D341Med (cell line): ENCODE measurements at places on chromosomes 6 and 20.

DNA sequence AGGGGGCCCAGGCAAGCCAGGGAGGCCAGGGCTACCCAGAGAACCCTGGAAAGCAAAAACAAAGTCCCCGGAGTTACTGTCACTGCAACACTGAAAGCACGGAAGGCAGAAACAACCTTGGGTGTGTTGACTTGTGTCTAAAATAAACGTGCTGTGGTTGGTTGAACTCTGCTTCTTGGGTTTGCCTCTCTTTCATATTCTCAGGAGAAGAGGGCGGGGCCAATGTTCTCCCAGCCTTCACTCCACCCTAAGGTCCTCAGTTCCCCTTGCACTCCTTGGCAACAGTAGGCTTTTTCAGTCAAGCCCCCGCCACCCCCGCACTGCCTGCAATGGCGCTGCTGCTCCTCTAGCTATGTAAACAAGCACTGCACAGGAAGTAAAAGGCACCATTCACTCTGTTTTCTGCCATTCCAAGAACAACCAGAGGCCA lies 60.9 kb downstream of the COL9A1 start:
- DNase-seq = no peak

- DNase-seq = no peak
Measured at GRCh38 chr20:48817367-48818030, 10.3 kb downstream of the PREX1 start.

DNA sequence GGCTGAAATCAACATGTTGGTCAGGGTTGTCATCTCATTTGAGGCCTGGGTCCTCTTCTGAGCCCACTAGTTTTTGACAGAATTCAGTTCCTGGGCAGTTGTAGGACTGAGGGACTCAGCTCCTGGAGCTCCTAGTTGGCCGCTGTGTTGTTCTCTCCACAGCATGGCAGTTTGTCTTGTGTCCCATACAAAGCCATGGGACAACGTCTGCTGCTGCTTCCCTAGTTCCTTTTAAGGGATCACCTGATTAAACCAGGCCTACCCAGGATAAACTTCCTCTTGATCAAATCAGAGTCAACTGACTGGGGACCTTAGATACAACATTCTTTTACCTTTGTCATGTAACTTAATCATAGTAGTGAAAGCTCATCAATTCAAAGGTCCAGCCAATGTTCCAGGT lies 141.0 kb downstream of the BCAS1 start:
- no peak for DNase-seq

GRCh38 chr6:37517411-37517812 lies 17.7 kb upstream of the CCDC167 start:
- no peak for DNase-seq

- peak; percentile 46 for DNase-seq
Measured at GRCh38 chr6:156791320-156791850, 14.2 kb downstream of the ARID1B start.

- DNase-seq = no peak
Measured at GRCh38 chr6:84546427-84546914, 217.9 kb downstream of the TBX18 start.

GRCh38 chr20:21105429-21106170 lies 558 bp downstream of the LINC00237 start:
- peak; percentile 48 for DNase-seq

- DNase-seq = no peak
Measured at GRCh38 chr6:163745536-163746400, 331.2 kb downstream of the QKI start.

GRCh38 chr20:51995551-51995951 lies 193.2 kb upstream of the SALL4 start:
- DNase-seq = no peak

DNA sequence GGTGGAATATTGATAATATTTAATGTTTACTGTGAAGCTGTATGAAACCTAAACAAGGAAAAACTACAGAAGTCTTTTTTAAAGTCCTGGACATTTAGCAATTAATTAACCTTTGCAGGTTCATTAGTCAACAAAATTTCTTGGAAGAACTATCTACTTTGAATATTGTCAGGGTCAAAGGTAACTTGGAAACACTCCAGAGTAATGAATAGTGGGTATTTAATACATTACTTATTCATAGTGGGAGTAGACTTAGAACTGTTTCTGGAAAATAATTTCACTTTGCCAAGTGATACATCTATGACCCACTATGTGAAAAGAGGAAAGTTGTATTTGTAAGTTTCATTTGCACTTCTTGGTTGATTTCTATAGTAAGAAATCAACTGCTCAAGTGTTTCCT lies 319.1 kb downstream of the TFAP2B start:
- DNase-seq = no peak

DNA sequence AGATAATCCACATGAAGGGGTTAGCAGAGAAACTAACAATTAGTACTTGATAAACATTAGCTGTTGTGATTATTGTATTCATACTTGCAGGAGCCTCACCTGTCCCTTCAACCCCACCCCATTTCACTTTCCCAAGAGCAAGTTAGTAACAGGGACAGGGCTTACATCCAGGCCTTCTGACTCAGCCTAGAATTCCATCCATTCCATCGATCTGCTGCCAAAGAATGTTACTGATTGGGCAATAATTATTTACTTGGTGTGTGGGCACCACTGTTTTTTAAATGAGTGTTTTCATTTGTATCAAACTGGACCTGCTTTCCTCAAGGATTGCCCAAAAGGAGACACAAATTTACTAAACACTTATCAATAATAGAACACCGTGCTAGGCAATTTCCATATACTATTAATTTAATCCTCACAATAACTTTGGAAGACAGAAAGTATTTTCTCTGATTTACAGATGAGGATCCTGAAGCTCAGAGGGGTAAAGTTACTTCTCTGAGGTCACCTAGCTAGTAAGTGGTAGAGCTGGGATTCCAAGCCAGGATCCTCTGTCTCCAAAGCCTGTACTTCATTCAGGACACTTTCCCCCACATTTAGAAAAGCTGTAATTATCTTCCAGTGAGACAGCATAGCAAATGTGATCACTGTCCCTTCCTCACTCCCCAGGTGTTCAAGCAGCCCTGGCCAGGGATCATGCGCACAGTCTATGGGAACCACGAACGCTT lies 32.8 kb downstream of the GSS start:
- no peak for DNase-seq

DNA sequence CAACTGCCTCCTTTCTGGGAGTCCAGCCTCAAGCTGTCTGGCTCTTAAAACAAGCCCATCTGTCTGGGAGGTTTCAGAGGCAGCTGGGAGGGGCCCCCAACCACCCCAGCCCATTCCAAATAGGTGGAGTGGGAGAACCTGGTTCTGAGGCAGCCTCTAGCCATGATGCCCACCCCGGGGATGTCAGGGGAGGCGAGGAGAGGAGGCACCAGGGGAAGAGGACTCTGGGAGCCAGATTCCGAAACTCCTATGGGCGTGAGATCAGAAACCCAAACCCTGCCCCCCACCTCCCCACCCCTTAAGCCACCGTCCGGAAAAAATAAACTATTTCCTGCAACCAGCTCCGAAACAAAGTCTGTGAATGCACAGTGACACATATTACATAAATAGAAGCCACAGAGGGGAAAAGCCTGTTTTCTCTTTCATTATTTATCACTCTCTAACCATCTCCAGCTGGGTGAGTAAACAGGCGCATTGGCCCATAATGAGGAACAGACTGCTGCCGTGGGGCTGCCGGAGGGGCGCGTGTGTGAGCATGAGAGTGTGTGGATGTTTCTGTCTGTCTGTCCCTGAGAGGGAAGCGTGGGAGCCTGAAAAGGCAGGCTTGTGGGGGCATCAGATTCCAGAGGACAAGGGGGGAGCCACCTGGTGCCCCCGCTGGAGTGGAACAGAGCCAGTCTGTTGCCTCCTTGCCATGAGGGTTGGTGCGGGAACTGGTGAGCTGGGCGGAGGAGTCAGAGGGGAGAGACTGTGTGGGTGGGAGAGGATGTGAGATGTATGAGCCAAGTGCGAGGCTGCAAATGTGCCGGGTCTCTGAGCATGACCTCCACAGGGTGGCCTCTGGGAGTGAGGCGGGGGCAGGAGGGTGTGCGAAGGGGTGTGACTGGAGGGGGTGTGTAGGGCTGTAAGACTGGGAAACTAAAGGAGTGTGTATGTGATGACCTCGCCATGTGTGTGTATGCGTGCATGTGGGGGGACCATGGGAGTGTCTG lies 14.3 kb upstream of the FOXP4 start:
- no peak for DNase-seq

DNA sequence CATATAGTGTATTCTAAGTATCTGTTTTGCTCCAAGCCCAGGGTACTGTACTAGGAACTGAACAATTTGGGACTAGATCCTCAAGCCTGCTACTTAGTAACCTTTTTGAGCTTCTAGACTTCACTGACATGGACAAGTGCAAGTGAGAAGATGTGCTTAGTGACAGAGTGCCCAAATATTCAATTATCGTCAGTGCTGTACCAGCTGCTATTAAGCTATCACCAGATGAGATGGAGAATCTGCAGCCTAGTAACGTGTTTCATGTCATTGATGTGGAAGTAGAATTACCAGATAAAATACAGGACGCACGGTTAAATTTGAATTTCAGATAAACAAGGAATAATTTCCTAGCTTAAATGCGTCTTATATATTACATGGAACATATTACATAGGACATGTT lies 218.3 kb downstream of the ARID1B start:
- DNase-seq = no peak

DNA sequence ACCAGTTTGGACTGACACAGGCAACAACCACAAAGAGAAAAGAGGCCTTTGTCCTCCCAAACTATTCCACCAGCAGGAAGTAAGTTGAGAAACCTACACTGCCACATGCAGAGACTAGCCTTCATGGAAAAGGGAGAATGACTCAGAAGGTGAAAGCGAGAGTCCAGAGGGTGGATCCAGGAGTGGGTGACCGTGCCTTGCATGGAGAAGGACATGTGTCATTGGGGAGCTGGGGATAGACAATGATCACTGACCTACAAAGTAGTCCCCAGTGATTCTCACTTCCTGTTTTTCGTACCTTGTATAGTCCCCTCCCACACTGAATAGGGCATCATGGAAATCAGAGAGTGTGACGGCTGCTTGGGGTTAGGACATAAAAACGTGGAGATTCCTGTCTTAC lies 91.9 kb downstream of the MYLK4 start:
- DNase-seq = no peak

DNA sequence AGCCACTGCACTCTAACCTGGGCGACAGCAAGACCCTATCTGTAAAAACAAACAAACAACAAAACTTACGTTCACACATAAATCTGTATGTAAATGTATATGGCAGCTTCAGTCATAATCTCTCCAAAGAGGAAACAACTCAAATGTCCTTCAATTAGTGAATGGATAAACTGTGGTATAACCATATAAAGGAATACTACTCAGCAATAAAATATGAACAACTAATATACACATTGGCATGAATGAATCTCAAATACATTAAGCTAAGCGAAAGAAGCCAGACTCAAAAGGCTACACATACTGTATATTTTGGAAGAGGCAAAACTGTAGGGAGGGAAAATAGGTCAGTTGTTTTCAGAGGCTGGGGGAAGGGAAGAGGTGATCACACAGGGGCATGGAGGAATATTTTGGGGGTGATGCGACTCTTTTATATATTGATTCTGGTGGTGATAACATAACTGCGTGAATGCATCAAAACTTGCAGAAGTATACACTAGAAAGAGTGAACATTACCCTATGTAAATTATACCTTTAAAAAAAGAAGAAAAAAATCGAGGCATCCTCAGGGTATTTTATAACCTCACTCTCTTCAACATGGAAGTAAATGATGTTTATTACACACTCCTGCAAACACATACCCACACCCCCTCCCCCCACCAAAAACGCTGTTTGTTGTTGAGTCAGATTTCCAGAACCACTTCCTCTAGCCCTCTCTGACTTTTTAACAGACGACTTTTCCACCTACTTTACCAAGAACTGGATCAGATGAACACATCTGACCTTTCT lies 115.2 kb upstream of the RNF24 start:
- no peak for DNase-seq

- DNase-seq = no peak
Measured at GRCh38 chr20:57501461-57502335, 23.2 kb downstream of the CTCFL start.

DNA sequence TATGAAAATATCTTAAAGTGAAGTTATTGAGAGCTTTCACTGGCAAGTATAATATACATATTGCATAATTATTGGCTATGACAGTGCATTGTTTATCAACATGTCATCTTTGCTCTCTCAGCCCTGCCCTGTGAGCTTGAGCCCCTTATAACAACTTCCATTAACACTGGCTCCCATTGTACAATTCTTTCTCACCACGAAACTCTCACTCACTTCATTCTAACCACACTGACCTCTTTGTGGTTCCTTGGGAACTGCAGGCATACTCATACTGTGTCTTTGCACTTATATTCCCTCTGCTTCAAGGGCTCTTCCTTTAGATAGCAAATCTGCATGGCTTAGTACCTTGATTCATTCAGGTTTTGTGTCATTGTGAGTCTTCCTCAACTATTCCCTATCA lies 411.8 kb downstream of the CDKAL1 start:
- no peak for DNase-seq

DNA sequence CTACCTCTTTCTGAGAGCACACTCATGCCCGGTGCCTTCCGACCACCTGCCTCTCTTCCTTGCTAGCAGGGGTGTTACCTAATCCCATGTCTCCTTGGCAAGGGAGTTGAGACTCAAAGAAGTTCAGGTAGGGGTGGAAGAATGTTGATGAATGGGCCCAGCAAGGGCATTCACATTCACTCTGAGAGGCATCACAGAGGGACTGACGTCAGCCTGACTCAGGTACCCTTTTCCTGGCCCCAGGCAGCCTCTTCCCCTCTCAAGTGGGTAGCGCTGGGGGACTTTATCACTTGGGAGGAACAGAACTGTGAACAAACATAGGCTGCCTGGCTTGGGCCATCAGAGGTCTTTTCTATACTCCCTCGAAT lies 35.3 kb downstream of the HM13 start:
- no peak for DNase-seq

GRCh38 chr6:1958257-1958656 lies 287.1 kb downstream of the GMDS start:
- no peak for DNase-seq

- peak; percentile 42 for DNase-seq
Measured at GRCh38 chr20:10047427-10047826, 12.6 kb downstream of the ANKEF1 start.

DNA sequence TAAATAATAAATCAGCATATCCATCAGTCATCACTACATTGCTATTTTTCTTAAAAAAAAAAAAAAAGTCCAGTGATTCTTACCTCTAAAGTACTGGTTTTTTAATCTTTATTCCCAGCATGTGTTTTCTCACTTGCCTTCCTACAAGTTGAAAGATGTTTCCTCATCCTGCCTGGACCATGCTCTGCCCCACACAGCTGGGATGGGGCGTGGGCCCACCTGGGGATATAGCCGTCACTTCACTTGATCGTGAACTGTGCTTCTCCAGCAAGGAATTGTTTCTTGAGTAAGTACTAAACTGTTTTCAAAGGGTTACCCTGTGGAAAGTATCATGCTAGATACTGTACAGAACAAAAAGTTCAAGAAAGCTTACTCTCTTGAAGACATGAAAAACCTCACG lies 212.6 kb upstream of the HTR1E start:
- no peak for DNase-seq

GRCh38 chr6:127570739-127571389 lies 6.1 kb upstream of the C6orf58 start:
- no peak for DNase-seq
